Activated naive CD4-positive, alpha-beta T cell treated with Interleukin-2 at 50 U/mL for 16 hours (primary cell): ENCODE measurements at places on chromosomes 11 and 22.

DNA sequence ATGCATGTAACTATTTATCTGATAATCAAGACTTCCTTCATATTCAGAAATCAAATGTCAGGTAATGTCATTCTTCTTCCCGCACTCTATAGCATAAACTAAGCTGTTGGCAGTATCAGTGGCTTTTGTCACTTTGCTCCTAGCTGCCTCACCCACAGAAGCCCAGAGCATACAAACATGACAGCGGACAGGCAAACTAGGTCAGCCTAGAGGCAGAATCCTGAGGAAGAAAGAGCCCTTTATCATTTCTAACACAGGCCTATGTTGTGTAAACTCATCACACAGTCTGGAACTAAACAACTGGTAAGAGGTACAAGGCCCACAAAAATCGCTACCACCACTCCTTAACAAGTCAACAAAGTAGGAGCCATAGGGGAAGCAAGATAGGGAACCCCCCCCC is 21.0 kb downstream of the GUCY1A2 start:
- DNase-seq: no peak

DNA sequence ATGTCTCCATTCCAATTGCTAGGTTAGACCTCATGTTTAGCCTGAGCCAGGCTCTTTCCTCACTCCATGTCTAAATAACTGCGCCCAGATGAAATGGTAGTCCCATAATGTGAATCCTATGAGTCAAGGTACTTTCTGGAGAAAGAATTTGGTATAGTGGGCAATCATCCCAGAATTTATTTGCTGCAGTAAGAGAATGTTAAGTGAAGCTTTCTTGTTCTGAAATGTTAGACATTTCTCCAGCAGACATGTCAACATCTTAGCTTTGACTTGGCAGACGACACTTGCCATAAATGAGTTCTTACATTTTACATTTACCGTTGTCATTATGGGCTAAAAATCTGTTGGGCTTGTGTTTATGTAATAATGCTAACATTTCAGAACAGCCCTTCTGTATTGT is 165.2 kb downstream of the PGR start:
- DNase-seq: no peak

DNA sequence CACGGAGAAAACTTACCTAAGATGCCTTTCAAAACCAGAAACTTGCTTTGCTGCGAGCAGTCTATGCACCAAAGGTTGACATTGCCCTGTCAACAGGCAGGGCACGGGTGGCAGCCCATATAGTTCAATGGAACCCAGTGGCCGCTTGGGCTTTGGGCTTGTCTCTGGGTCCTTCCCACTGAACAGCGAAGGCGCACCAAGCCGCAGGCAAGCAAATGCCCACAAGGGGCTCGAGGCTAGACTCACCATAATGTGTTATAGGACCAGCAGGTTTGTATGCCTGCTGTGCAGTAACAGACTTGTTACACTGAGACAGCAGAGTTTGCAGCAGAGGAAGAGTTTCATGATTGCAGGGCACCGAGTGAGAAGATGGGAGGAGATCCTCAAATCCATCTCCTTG is 20.3 kb downstream of the CLDN5 start:
- no peak for DNase-seq

DNA sequence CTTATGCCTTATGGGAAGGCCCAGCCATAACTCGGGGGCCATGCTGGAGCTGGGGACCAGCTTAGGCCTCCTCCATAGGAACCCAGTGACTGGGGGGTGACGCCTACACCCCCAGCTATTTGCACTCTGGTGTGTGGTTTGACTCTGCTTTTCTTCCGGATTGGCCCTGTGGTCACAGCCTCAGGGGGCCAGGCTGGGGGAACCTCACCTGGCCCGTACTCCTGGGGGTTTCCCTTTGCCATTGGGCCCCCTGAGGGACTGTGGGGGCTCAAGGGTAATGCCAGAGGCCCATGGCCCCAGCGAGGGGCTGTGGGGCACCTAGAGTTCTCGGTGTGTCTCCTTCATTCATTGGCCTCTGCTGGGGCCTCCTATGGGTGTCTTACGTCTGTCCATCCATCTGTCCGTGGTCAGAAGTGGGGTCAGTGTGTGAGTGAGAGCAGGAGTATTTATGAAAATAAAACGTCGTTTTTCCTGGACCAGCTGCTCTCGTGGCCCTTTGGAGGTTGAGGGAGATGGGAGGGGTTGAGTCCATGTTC is 6.3 kb upstream of the SH3BP1 start:
- DNase-seq: peak; percentile 55

DNA sequence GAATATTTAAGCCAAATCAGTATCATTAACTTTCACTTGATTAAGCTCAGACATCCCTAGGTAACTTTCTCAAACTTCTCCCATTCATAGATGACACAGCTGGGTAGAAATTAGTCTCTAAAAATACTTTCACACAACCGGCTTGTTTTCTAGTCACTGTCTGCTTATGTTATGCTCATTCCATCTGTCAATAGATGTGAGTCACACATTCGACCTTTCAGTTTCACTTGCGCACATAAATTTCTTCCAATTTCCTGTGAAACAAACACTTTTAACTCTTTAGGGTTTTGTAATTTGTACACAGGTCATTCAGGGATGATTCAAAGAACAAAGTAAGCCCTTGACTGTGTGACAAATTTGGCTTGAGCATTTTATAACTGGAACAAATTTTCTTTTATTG is 723.0 kb downstream of the KCNA4 start:
- DNase-seq: no peak

DNA sequence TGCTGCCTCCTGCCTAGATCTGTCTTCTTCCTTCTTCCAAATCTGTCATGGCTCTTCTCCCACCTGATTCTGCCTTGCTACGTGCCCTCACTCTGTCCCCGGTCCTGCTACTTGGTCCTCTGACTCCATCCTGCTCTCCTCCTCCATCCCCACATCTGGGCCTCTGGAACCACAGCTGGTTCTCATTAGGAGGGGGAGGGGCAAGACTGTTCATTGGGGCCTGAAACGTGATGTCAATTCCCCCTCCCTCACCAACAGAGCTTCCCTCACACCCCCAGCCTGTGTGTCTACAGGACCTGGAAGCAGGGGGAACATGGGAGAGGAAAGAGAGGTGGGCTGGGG is 9.1 kb downstream of the DCHS1 start:
- no peak for DNase-seq

- DNase-seq: no peak
Observed at GRCh38 chr11:117255966-117256365, 23.5 kb downstream of the RNF214 start.

- DNase-seq: no peak
Observed at GRCh38 chr11:34176751-34177209, 71.4 kb downstream of the NAT10 start.

- no peak for DNase-seq
Observed at GRCh38 chr22:23398701-23399366, 181.3 kb downstream of the IGLL1 start.

DNA sequence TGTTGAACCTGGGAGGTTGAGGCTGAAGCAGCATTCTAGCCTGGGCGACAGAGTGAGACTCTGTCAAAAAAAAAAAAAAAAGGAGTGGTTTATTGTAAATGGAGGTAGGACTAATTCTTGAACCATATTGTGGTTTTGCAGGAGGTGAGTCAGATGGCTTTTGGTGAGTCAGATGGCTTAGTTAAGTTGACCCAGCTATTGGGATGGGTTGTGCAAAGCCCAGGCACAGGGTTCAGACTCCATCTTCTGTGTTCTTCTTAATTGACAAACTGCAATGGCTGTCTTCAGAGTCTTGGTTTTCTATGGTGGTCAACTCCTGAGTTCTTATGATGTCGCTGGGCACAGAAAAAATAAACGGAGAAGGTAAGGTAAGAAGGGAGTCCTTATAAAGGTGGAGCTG is 182.7 kb downstream of the ADAMTS15 start:
- DNase-seq: no peak

- no peak for DNase-seq
Observed at GRCh38 chr11:125593114-125593820, 615 bp downstream of the STT3A start.

GRCh38 chr11:57546869-57547475 is 9.6 kb downstream of the SMTNL1 start:
- no peak for DNase-seq
